Glutamatergic neuron (in vitro differentiated cells): ENCODE measurements at places on chromosomes 3 and 15. TPM values are rescaled to one million over a fixed set of nuclear protein-coding genes. Genes with fewer than 3 reads are reported as not detected.

The POPDC2 gene
- total RNA-seq, result 1.4 TPM

The EBLN2 gene
- 5.7 TPM for total RNA-seq

- no peak overlapping the region for H3K4me3 ChIP-seq
- DNase-seq, result no peak
- H3K27me3 ChIP-seq, result peaks cover 2% of the 10 kb centered on the region
- no peaks in the 10 kb centered on the region for H3K36me3 ChIP-seq
Observed at GRCh38 chr3:185623939-185624665, 38.0 kb downstream of the SENP2 start.

The FBXW12 gene
- total RNA-seq, result 0.66 TPM

GRCh38 chr15:74295800-74296199 lies 59.7 kb downstream of the CCDC33 start:
- no peak for DNase-seq
- no peak overlapping the region for H3K4me3 ChIP-seq
- no peak overlapping the region for H3K27ac ChIP-seq
- H3K36me3 ChIP-seq, result peaks cover 5% of the 10 kb centered on the region

- DNase-seq, result no peak
- H3K27ac ChIP-seq, result no peak overlapping the region
- peaks cover 5% of the 10 kb centered on the region for H3K4me1 ChIP-seq
- H3K4me3 ChIP-seq, result no peak overlapping the region
Observed at GRCh38 chr3:176046703-176047102, 1150.6 kb downstream of the TBL1XR1 start.

- DNase-seq, result no peak
- no peaks in the 10 kb centered on the region for H3K36me3 ChIP-seq
- H3K27me3 ChIP-seq, result no peaks in the 10 kb centered on the region
Observed at GRCh38 chr3:179196098-179196497, 47.9 kb downstream of the PIK3CA start.
